ENCODE measurements at places on chromosomes 6 and 20.

DNA sequence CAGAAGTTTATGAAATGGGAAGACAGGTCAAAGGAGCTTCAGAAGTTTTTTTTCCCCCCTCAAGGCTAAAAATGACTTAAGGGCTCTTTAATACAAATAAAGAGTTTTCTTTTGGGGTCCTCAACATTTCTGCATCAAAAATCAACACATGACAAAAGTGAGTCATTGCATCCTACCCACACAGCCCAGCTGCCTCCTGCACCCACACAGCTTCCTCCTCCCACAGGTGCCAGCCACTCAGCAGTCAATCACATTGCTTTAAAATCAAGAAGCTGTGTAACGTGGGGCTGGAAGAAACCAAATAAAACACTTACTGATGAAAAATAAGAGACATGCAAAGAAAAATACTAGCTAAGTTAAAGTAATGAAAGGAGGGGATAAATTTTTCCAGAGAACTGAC, 68.5 kb downstream of the MAP3K5 start:
- no peak for DNase-seq

GRCh38 chr6:36969988-36970891, 15.7 kb downstream of the PI16 start:
- DNase-seq: no peak

GRCh38 chr6:169806701-169807100, 55.3 kb downstream of the ERMARD start:
- no peak for DNase-seq

GRCh38 chr20:38034108-38034649, 633 bp downstream of the RPRD1B start:
- no peak for DNase-seq

GRCh38 chr6:45351667-45352066, 23.5 kb downstream of the RUNX2 start:
- no peak for DNase-seq

DNA sequence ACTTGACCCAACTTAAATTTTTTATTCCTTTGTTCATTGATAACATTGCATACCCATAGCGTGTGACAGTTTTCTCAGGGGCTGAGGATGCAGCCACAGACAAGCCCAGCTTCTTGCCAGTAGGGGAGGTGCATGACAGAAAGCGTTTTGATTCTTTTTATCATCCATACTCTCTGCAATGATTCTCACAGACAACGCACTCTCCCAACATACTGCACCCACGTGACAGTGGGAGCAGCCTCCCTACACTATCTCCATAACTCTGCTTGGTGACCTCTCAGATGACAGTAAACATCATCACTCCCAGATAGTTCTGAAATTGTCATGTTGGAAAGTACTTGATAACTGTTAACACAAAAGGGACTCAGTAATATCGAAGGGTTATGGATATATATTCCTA, 481.2 kb upstream of the AGPAT4 start:
- DNase-seq: no peak

DNA sequence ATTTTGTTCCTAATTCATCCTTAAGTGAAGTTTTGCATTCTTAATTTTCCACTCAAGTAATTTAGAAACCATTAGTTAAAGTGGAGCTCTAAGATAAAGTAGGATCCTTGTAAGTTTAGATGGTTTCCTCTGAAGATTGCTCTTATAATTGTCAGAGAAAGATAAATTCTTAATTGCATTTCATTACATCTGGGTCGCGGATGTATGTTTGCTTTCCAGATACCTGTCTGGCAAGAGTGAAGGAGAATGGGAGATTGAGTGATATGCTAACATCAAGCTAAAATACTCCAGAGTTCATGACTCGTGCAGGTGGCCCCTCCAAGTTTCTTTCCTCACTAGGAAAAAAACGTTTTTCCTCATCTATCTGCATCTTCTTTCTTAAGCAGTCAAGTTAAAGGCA, 361.8 kb downstream of the DOK5 start:
- no peak for DNase-seq

DNA sequence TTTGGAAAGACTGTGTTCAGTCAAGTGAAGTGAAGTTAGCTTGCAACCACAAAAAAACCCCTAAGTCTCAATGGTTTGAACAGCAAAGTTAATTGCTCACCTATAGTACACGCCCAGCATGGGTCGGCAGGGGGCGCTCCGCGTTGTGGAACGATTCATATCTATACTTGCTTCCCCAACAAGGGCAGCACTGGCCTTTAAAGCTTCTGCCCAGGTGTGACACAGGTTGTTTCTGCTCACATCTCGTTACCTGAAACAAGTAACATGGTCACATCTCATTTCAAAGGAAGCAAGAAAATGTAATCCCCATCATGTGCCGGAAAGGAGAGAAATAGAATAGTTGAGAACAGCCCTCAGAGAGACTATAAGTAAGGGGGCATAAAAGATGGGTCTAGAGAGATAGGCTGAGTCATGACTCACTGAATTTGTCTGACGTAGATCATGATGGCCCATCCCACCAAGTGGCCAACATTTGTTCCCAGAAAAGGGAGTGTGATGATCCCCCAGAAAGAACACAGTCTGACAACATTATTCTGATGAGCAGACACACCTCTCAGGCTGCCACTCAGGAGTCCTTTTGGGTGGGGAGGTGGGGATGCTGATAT, 29.0 kb downstream of the HNF4A start:
- peak; percentile 54 for DNase-seq

DNA sequence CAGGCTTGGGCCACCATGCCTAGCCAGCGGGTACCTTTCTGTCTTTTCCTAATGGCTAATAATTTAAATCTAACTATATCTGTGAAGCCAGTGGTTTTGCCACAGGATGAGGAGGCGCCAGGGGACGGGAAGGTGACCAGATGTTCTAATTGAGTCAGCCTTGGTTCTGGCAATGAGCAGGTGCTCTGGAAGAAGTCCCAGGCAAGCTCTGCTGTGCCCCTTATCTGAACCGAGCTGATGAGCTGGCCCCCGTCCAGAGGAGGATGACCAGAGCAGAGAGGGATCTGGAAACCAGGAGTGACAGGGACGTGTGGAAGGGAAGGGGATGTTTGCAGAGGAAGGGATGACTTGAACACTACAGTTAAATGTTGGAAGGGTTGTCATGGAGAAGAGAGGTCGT, 46.7 kb downstream of the SLC35D3 start:
- DNase-seq: no peak

DNA sequence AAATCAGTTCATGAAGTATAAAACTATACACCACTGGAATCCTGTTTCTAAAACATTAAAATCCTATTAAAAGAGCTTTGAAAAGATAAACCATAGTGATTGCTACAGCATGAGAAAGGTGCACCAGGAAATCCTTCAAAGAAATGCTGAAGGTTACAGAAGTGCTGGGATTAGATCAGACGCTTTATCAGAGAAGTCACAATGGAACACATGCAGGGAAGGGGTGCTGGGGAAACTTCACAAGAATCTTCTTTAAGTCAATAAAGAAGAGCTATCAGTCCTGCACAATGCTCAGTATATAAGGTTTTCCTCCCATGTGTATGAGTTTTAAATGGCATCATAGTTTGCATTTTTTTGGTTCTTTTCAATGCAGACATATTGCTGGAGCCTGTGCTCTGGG, 137.7 kb upstream of the SLC22A16 start:
- DNase-seq: no peak

- no peak for DNase-seq
Measured at GRCh38 chr20:44768854-44769480, 23.3 kb downstream of the KCNK15 start.

GRCh38 chr6:45759472-45759810, 256.2 kb downstream of the CLIC5 start:
- peak; percentile 64 for DNase-seq

DNA sequence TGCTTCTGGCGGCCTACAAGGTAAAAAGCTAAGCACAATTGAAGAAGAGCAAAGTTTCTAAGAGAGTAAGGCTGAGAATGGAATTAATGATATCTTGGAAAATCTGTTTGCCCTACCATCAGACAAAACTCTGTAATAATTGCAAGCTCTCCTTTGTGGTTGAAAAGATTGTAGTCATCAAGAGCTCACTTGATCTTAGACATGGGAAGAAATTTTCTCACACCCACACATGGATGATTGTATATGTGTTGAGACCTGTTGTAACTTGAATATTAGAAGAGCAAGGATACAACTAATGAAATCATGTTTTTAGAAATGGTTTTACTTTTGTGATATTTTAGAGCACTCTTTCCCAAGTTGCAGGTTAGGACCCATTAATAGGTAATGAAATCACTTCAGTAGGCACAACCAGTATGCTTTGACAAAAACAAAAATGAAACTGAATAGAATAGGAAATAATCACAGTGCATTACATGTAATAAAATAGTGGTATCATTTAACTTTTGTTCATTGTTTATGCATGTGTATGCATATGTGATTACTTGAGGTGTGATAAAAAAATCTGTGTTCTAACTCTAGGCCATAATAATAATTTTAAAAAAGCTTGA, 14.0 kb downstream of the DCBLD1 start:
- peak; percentile 23 for DNase-seq

DNA sequence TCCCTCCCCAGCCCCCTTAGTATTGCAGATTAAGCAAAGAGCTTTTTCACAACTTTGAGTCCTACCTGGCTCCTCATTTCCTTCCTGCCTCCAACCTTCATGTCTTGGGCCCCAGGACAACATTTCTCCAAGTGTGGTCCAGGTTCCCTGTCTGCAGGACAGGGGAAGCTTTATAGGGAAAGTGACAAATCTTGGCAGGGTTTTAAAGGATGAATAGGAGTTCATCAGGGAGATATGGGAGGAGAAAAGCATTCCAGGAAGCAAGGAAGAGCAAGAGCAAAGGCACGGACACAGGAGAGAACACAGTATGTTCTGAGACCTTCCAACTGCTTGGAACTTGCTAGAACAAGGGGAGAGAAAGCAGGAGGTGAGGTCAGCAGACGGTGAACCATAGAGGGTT, 1.9 kb downstream of the BPIFB1 start:
- no peak for DNase-seq

- no peak for DNase-seq
Measured at GRCh38 chr6:154383273-154383672, 26.7 kb upstream of the IPCEF1 start.

DNA sequence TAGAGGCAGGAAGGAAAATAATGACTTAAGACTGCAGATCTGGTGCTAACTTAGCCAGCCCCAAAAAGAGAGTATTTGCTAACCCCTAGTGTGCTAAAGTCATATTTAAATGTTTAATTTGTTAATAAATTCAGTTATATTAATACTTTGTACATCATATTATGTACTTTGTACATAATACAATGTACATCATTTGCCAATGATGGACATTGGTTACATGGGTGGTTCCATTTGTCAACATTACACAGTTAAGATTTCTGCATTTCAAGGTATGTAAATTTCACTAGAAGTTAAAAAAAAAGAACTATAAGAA, 63.9 kb upstream of the PIM1 start:
- no peak for DNase-seq

DNA sequence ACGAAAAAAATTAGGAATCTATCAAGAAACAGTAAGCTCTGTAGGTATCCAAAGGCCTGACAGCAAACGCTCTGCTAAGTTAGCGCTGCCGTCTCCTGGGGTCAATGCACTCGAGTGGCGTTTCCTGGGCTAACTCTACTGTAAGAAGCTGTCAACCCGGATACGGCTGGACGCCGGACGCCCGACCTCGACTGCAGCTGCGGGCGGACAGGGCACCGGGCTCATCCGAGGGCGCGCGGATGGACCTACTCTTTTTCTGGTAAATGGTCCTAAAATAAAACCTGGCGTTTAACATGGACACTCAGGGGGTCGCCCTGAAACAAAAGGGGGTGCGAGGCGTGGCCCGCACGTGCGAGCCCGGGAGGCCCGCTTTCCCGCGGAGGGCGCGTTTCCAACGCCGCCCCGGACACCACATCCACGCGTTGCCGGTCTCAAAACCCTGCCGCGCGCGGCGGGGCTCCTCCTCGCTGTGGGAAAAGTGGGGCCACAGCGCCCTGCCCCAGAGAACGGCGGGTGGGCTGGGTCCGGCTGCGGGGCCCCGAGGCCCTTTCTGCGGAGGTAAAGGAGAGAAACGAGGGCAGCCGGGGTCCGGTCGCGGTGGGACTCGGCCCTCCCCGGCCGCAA, 537 bp downstream of the TCP1 start:
- peak; percentile 18 for DNase-seq

- peak; percentile 77 for DNase-seq
Measured at GRCh38 chr6:56902641-56903464, 52.1 kb upstream of the BEND6 start.

GRCh38 chr20:38067717-38068365, 34.3 kb downstream of the RPRD1B start:
- no peak for DNase-seq

DNA sequence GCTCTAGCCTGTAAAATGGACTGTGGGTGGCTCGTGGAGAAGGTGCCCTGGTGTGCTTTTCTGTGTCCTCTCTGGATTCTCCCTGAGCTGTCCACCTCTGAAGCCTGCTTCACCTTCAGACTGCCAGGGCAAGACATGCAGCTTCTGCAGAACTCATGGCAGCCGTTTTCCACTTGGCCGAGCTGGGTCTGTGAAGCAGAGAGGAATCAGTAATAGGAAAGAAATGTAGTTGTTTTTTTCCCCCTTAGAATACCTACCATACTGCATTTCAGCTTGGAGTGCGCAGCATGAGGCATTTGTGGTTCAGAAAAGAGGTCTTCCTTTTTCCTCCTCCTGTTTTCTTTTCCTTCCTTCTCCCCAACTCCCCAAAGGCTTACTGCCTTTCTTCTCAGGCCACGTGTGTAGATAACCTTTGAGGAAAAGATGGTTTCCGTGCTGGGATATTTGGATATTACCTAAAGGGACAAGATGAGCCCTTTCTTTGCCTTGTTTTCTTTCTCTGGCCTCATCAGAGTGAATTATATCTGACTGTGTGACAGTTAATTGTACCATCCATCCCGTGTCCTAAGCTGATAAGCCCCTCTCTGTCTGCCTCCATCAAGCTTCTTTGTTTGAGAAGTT, 39.4 kb downstream of the RREB1 start:
- no peak for DNase-seq

DNA sequence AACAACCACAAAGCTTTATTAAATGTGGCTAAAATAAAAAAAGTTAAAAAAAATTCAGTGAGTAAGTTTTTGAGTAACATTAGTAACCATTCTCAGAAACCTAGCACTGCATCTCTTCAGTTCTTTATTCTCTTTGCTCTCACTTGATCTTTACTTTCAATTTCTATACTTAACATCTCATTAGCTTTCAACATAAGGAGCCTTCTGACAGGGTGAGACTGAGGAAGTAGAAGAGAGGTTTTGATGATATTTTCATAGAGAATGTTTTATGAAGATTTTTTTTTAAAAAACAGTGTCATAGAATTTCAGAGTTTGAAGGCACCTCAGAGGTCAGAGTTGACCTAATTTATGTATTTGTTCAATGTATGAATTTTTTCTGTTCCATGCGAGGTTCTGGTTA, 60.8 kb downstream of the FAM83B start:
- no peak for DNase-seq

DNA sequence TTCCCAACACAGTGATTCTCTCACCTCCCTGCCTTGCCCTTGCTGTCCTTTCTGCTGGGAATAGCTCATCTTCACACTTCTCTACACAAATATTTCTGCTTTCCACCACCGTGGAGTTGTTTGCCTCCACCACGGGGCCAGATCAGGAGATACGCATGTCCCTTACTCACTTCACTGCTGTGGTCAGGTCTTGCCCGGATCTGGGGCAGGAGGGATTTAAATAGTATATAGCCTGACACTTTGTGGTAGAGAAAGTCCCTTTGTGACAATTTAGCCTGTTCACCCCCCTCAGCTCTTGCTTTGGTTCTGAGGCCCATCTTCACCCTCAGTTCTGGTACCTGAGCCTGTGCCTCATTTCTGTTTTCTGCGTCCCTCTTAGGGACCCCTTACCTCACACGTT, 92.6 kb upstream of the PREP start:
- DNase-seq: no peak

Data from fibroblast of skin of scalp (primary cell).